ENCODE measurements at places on chromosomes 4 and X.

- no peak for DNase-seq
Observed at GRCh38 chrX:100356351-100356896, 53.6 kb downstream of the PCDH19 start.

DNA sequence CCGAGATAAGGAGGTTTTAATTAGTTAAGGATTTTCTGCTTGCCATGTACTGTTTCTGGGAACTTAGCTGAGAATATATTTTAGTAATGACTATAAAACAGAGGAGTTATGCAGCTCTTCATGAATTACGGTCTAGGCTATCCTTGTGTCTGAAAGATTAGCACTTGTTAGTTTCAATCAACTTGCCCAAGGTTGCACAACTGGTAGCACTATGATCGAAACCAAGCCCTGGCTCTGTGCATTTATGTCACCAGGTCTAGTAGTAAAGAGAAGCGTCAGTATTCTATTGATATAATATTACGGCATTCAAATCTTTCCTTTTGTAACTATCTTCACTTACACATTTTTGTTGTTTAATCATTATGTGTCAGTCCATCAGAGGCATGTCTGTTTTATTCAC lies 176.0 kb downstream of the TLL1 start:
- DNase-seq, result no peak

- DNase-seq, result no peak
Observed at GRCh38 chr4:137966504-137966903, 275.6 kb downstream of the SLC7A11 start.

DNA sequence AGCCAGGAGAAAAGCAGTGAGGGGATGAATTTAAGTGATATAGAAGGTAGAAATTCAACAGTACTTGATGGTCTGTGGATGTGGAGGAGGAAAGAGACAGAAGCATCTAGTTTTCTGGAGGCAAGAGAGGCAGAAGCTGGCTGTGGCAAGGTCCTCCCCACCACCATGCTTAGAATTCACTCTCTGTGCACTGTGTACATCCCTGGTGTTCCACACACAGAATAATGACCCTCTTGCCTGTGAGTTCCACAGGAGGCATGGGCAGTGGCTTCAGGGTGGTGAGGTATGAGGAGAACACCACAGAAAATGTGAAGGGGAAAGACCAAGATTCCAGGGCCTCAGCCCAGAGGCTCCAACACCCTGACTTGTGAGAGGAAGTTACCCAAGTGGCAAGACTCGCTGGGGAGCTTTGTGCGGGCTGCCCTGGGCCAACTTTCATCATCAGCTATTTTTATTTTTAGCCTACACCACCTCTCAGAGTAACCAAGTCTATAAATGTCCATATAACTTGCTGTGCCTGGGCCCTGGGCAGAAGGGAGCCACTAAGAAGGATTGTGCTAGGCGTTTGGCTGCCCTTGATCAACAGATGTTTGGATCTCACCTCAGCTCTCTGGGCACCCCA lies 7.8 kb upstream of the INTS6L start:
- no peak for DNase-seq

- DNase-seq, result no peak
Observed at GRCh38 chr4:126957987-126958386, 674.8 kb upstream of the INTU start.

Measured in HFF-Myc (cell line).